ENCODE measurements at places on chromosomes 5 and 9.

GRCh38 chr5:131609774-131610173, 25.3 kb downstream of the RAPGEF6 start:
- ATAC-seq: no peak

GRCh38 chr5:181261320-181262049, 542 bp upstream of the TRIM52 start:
- ATAC-seq: peak; percentile 66

DNA sequence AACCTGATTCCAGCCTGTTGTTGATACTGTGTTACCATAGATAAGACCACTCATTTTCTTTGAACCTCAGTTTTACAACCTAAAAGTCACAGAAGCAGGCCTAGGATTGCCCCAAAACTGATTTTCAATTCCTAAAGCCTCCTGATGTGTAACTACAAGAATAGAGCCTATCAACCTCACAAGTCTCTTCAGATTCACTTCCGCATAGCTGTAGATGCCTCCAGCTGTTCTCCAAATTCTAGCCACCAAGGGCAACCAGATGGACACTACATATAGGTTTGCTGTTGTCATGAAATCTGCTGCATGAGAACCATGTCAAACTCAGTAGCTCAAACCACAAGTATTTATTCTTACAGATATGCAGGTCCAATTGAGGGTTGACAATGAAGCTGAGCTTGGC, 143.5 kb downstream of the SPATA31D1 start:
- no peak for ATAC-seq

DNA sequence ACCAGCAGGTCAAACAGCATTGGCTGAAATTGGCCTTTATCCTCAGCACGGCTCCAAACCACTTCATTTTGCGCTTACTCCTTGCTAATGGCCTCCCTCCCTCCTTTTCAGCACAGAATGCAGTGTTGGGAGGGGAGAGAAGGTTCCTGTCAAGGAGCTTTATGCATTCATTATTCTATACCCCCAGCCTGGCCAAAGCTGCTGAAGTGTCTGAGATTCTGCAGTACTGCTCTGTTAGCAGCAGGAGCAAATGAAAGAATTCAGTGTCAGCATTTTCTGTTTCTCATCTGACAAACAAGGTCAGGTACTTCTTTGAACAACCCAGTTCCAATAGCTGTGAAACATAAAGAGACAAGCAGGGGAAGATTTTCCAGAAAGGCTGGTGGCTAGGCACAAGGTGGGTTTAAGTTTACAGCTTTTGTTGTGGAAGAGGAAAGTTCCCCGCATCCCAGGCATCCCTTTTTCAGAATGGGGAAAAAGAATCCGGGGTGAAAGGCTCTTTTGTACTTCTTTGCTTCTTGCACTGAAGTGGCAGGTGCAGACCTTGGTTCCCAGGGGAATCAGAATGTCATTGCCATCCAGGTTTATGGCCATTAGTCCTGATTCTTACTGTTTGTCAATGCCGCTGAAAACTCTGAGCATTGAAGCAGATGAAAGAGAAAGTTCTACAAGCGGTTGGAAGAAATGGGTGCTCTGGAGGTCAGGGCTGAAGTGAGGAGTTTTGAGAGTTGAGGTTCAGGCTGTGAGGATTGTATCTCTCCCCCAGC, 109.3 kb upstream of the APC start:
- no peak for ATAC-seq

- no peak for ATAC-seq
Measured at GRCh38 chr5:68230285-68230684, 14.7 kb downstream of the PIK3R1 start.

Measured in activated CD4-positive, CD25-positive, alpha-beta regulatory T cell treated with anti-CD3 and anti-CD28 coated beads, Interleukin-2, amount 50 U/mL, for 24 hours (primary cell).